Trophoblast cell (in vitro differentiated cells and primary cell): ENCODE measurements at places on chromosomes 11 and 22.

DNA sequence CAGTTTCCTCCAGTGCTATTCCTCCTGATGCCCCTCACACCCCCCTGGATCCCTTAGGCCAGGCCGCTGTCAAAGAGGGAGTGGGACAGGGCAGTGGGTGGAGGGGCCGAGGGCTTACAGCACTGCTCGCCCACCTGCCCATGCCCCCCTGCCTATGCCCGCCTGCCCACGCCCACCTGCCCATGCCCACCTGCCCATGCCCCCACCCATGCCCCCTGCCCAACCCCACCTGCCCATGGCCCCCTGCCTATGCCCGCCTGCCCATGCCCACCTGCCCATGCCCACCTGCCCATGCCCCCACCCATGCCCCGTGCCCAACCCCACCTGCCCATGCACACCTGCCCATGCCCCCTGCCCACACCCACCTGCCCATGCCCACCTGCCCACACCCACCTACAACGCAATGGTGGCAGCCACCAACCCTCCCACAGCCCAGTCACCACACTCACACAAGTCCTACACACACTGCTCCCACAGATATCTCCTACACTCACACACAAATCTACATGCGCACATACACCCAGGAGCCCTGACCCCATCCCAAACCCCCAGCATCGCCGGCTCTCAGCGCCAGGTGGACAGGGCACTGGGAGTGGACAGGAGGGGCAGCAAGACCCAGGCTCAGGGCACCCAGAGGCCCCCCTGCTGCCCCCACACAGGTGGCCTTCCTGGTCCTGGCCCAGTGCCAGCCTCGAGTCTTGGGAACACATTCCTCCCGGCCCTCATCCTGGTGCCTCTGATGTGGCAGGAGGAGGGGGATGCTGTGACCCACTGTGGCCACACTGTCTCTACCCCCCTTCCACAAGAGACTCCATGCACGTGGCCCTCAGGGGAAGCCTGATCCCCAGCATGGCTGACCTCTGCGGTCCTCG is 61.8 kb downstream of the CYTH4 start:
- DNase-seq: no peak

DNA sequence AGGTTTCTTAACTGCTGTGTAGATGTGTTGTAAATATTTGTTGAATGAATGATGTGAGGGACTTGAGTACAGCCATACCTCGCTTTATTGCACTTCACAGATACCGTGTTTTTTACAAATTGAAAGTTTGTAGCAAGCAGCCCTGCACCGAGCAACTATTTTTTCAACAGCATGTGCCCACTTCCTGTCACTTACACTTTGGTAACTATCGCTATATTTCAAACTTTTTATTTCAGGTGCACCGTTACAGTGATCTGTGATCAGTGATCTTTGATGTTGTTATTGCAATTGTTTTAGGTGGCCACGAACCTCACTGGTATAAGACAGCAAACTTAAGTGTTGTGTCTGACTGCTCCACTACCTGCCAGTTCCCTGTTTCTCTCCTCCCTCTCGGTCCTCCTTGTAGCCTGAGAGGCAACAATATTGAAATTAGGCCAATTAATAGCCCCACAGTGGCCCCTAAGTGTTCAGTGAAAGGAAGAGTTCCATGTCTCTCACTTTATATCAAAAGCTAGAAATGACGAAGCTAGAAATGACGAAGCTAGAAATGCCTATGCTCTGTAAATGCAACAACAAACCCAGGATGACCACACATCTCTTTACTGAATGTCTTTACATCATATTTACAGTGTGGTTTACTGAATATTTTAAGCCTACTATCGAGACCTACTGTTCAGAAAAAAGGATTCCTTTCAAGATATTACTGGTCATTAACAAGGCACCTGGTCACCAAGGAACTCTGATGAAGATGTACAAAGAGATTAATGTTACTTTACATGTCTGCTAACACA is 1.0 kb downstream of the SFI1 start:
- no peak for DNase-seq

- DNase-seq: no peak
Measured at GRCh38 chr11:43072096-43072495, 239.7 kb upstream of the API5 start.

DNA sequence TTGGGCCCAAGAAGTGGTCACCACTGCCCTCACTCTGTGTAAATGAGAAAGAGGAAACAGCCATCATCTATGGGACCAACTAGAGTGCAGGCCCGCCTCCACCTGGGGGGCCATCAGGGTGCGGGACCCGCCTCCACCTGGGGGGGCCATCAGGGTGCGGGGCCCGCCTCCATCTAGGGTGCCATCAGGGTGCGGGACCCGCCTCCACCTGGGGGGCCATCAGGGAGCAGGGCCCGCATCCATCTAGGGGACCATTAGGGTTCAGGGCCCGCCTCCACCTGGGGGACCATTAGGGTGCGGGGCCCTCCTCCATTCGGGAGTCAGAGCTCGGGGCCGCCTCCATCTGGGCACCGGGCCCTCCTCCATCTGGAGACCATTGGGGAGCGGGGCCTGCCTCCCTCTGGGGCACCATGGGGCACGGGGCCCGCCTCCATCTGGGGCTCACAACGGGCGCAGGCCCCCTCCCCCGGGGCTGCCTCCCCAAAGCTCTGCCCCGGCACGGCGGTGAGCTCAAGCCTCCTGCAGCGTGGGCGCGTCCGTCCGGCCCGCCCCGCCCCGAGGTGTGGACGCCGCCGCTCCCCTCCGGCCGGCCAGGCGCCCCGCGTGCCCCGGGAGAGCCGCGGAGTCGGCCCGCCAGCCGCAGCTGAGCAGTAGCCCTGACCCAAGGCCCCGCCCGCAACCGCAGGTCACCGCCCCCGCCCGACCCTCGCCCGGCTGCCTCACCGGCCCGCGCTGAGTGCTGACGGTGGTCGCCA is 512 bp downstream of the TOLLIP start:
- no peak for DNase-seq

DNA sequence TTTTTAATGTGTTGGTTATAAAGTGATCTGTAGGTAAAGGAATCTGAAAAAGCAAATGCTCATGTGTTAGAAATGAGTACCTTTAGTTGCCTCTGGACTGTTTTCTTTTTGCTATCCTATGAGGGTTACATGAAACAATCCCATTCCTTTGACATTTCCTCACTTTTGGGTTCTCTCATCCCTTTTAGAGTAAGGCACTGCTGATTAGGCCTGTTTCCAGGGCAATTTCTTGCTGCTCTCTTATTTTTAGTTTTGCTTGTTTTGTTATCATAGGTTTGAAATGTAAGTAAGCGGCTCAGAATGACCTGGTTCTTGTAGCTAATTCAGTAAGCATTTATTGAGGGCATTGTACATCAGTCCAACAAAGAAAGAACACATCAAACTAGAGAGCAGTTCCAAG is 138.9 kb downstream of the DDX10 start:
- DNase-seq: no peak
